ENCODE measurements at places on chromosomes 3 and 15.

DNA sequence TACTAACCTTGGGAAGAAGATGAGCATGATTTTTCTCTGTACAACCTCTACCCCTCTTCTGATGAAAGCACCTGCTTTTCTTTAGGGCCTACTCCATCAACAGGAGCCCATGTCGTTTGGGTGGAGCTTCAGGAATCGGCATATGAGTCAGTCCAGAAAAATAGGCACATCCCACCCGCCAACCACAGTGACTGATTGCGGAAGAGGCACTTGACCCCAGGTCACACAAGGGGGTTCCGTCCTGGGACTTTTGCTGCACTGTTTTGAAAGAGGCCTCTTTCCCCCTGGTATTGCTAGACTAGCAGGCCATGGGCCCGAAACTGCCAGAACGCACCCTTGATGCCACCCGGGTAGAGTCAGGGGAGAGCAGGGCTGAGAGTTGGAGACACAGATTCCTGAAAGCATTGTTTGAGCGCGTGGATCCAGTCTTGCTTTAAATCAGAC, 19.3 kb upstream of the NRROS start:
- no peak for DNase-seq

DNA sequence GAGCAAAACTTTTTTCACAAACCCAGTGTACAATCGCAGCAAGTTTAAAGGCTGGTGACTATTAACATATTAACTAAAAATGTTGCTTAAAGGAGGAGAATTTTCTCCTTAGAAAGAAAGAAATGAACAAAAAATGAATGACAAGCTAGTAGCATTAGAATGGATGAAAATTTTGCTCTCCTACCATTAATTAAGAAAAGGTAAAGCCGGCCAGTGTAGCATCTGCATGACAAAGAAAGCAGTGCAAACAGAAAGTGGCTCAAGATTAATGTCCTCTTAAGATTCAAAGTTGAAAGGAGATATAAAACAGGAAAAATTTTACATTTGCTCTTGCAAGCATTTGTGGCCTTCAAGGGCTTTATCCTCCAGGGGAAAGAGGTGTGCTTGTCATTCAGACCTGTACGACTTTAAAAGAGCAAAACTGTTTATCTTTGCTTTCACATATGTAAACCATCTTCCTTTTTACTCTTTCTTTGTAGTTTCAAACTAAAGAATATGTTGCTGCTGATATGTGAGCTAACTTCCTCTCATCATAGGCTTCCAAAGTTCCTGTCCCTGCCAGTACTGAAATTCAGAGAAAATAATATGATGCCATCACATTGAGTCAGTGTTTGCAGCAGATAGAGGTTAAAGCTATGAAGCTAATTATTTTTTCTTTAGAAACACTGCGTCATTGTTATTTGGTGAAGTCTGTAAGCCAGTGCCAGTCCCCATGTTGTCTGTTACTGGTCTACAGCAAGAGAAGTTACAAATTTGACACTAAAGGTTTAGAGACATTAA, 439.1 kb upstream of the GRM7 start:
- DNase-seq: no peak

DNA sequence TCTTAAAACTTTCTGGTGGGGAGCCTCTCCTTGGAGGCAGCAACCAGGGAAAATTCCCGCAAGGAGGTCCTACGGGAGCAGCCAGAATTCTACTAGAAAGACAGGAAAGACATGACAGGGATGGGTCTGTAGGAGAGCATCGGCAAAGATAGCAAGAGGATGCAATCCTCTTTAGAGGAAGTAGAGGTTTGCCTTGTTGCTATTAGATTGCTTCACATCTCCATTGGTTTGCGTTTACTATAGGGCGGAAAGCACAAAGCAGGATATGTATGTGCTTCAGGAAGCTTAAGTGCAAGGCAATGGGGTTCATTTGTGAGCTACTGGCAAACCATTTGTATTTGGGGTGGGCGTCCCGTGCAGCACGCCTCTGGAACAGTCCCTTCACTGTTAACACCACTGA, 193.0 kb downstream of the RORA start:
- no peak for DNase-seq

GRCh38 chr15:78040653-78041244, 36.8 kb downstream of the TBC1D2B start:
- DNase-seq: no peak

- DNase-seq: no peak
Observed at GRCh38 chr3:180102134-180102533, 65.4 kb upstream of the PEX5L start.

GRCh38 chr3:118000219-118000618, 1034.4 kb downstream of the IGSF11 start:
- DNase-seq: no peak

DNA sequence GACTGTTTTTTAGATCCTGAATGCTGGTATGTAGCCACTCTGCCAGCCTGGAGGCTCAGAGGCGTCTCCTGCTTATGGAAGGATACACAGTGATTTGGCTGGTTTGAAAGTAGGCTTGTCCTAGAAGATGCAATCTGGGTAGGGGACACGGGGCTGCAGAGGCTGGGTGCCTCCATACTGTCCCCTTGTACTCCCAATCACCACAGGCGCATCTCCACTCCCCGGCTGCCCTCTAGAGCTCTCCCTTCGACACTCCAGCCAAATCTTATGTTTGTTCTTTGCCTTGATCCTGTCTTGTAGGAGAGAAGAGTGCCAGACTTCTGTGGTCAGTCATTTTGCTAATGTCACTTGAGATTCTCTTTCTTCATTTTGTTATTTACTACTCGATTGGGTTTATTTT, 168.8 kb upstream of the THRB start:
- DNase-seq: no peak

DNA sequence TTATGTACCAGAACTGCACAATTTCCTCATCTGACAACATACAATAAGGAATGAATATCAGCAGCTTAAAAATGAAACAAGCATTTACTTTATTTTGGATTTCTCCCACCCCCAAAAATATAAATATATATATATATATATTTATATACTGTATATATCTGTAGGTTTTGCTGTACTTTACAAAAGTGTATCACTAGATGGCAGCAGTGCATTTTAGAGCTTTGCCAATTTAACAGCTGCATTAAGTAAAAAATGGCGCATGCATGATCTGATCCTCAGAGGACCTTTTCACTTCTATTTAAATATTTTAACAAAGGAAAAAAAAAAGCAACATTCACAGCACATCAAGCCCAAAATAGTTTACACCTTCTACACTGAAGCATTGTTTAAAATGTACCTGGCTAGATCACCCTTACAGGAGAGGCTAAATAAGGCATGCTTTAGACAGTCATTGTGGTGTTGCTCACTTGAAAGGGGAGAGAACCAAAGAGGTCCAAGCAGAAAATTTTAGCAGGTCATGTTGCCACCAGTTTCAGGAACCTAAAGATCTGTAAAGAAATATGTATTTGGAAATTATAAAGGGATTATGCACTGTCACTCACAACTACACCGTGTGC, 72.6 kb downstream of the NPTN start:
- DNase-seq: no peak

GRCh38 chr3:79558943-79559342, 208.9 kb downstream of the ROBO1 start:
- no peak for DNase-seq

Measured in stimulated activated CD4-positive, alpha-beta T cell treated with anti-CD3 and anti-CD28 coated beads, Interleukin-4, amount 100 ng/mL, for 1 hour (primary cell).